ENCODE measurements at places on chromosomes 1 and 21.

DNA sequence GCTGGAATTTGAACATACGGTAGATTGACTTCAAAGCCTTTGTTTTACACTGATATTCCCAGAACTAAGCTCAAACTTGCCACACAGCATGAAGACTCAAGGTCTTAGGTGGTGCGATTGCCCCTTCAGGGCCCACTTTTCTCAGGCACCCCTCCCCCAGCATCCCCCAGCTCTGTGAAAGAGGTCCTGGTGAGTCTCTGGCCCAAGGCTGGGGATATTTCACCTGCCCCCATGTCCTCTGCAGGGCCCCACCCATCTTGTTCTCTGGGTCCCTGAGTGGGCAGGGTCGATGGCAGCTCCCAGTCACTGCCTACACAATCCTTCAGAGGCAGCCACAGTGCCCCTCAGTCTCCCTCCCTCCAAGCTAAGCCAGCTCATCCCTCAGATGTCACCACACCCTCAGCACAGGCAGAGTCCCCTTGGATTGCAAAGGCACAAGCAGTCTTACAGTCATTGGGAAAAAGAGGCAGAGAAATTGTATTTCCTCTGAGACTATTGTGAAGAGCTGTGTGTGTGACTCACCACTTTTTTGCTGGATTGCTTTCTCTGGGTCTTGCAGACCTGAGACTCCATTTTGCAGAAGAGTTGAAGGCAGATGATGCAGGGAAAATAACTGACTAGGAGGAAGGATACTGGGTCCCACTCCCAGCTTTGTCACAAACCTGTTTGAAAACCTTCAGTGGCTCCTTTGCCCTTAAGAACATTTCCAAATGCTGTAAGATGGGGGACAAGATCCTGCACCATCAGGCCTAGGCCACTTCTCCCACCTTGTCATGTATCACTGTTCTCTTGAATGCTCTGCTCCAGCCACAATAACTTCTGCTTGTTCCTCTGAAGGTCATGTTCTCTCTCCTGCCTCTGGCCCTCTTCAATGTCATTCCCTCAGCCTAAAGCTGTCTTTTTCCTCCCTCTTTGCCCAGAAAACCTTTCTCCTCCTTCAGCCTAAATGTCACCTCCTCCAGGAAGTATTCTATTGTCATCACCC, 119.1 kb upstream of the GRIK3 start:
- DNase-seq = no peak

GRCh38 chr1:182569939-182570610, 19.0 kb downstream of the RNASEL start:
- DNase-seq = no peak

GRCh38 chr1:156465747-156466365, 34.7 kb downstream of the MEF2D start:
- DNase-seq = no peak

DNA sequence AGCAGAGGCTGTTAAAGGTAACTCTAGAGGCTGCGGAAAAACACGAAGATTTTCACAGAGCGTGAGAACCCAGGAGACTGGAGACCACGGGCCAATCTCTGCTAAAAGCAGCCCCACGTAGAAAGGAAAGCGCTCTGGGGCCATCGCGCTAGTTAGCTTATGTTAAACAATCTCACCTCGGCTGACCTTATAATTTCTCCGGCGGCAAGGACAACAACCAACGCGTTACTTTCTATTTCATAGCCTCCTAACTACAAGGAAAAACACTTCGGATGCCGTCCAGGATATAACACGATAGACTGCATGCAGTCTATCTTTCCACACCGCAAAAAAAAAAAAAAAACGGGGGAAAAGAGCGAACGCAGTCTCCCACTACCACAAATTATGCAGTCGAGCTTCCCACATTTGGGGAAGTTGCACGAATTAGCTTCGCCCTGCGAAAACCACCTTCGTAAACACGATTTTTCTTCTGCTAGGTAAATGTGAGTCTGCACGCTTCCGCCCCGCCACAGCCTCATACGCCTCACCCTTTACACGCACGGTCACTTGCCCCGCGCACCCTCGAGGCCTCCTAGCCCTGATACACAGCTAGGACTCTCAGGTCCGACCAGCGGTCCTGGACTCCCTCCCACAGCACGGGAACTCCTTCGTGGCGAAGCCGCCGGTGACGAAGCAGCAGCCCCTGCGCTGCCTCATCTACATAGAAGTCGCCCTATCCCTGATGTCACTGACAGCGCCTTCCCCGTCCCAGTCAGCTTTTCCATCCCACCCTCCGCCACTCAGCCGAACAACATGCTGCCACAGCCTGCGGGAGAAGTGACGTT, 87.8 kb downstream of the PRKAB2 start:
- peak; percentile 79 for DNase-seq

DNA sequence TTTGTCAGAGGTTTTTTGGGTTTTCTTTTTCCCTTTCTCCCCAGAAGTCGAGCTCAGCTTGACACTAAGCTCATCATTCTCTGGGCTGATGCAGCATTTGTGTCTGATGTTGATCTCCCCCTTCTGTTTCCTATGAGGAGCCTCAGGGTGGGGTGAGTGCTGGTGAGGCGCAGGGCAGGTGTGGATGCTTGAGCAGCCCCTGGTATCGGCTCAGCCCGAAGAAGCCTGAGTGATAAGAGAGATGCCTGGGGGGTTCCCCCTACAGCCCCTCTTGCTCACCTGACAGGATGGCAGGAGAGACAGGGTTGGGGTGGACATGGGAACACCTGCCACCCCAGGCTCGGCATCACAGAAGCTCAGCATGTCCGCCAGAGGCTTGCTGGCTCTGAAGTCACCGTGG, 239.0 kb downstream of the RHOU start:
- no peak for DNase-seq

GRCh38 chr1:14733048-14733778, 134.7 kb downstream of the KAZN start:
- no peak for DNase-seq

GRCh38 chr1:176691251-176692228, 228.6 kb downstream of the PAPPA2 start:
- peak; percentile 40 for DNase-seq

DNA sequence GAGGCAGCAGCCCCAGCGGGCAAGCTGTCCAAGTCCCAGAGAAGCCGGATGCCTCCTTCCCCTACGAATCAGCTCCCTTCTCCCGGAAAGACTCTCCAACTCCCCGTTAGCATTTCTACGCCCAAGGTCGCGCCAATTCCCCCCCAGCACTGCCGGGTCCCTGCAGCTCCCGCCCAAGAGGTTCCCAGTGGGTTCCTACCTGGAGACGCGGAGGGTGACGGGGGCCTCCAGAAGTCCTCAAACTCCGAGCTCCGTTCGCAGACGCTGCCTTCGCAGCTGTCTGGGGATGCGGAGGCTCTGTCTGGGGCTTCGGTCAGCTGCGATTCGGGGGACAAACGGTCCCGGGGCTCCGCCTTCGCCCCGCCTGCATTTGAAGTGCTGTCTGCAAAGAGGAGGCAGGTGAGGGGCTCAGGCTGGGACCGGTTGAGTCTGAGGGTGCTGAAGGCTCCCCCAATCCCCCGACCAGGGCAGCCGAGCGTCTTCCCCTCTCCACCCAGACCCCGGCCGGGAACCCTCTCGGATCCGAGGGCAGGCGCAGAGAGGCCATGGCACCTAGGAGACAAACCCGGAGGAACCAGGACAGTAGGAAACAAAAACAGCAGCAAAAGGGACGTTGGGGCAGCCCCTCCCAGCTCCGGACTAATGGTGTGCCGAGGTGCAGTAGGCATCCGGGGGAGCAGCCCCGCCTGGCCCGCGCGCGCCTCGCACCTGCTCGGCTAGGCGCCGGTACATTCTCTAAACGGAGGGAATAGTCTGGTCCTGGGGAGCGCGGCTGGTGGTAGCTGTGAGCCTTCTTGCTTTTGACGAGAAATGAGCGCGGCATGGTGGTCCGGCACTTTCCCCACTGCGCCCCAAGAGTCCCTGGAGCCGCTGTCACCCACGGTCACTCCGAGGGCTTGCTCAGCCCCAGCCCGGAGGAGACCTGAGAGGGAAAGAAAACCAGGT, 3.8 kb downstream of the GFI1 start:
- DNase-seq = no peak

DNA sequence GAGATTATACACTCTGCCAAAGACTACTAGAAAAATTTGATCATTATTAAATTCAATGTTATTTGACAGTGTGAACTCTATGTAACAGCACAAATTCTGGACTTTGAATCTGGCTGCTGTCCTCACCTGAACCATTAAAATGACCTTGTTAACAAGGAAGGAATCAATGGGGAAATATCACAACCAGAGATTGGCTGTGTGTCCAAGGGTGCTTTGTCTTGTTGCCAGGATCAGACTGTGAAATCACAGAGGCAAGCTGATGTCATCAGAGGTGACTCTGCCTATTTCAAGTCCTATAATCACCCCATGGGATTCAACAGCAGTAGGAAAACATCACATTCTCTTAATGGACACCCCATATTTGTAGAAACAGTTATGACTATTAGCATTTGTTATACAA, 46.8 kb downstream of the ADAMTS5 start:
- DNase-seq = no peak

- DNase-seq = no peak
Measured at GRCh38 chr1:84253036-84253435, 48.5 kb upstream of the SAMD13 start.

DNA sequence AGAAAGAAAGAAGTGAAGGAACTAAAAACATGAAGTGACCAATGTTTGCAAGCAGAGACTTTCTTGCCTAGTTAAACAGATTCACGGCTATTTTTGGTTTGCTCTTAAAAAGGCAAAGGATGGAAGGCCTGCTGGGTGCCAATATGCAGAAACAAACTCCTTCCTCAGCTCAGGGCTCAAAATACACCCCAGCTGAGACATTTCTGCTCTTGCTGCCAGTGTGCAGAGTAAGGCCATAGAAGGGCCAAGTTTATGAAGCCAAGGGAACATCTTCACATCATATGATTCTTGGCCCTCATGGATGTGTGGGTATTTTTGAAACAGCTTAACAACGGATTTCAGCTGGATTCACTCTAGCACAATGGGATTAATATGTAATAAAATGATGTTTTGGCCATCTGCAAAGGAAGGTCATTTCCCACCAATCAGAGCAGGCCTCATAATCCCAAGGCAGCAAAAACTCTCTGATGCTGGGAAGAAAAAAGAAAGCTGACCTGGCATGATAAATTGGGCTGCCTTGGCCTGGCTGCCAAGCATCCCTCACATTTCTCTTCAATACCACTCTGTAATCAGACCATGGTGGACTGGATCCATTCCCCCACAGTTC, 70.7 kb downstream of the CAPZB start:
- DNase-seq = peak; percentile 51

DNA sequence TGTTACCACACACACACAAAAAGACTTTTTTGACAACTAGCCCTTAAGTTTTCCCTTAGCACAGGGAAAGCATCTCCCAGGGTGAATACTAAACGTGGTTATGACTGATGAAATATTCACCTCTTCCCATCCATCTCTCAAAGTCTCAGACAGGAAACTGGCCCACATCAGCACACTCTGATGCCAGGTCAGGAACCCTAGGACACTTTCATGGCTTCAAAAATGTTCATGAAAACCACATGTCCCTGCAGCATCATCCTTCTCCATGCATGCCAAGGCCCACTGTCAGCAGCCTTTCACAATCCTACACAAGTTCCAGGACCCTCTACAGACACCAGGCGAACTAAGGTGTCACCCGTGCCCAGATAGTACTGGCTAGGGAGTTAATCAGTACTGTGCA, 68.7 kb downstream of the DNTTIP2 start:
- DNase-seq = no peak

GRCh38 chr1:192516776-192517297, 58.7 kb upstream of the RGS1 start:
- DNase-seq = peak; percentile 21

DNA sequence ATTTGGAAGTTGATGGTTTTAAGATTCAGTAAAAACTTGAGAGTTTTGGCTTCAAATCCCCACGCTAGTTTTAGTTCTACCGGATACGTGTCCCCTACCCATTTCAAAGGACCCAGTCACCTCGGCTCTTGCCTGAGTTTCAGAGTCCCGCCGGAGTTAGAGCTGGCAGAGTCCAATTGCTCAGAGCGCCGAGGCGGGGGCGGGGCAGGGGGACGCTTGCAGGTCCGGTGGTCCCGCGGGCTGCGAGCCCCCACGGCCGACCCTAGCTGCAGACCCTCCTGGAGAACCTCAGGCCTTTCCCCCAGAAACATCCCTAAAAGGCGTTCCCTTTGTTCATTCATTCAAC, 765 bp upstream of the VPS45 start:
- DNase-seq = no peak

DNA sequence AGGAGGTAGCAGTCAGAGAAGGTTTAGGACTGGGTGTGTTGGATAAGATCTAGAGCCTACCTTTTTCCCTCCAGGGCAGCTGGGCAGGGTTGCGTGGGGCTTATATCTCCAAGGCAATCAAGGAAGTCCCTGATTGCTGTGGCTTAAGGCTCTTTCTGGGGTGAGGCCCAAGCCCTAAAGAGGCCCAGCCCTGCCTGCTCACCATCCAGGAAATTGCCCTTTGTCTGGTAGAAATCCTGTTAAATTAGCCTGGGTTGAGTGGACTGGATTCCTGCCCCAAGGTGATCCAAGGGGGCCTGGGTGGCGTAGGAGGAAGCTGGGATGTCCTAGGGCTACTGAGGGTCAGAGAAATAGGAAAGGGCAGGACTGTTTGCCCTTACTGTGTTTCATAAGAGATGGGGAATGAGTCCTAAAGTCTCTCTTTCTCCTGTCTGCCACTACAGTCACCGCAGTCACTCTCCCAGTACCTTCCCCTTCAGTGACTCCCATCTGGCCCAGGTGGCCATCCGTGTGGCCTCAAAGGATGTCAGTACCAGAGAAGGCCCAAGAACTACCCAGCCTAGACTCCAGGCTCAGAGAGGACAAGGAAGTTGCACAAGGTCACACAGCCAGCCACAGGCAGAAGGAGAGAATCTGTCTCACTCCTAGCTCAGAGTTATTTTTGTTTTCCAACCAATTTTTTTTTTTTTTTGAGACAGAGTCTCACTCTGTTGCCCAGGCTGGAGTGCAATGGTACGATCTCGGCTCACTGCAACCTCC, 25.8 kb downstream of the MFSD2A start:
- no peak for DNase-seq

DNA sequence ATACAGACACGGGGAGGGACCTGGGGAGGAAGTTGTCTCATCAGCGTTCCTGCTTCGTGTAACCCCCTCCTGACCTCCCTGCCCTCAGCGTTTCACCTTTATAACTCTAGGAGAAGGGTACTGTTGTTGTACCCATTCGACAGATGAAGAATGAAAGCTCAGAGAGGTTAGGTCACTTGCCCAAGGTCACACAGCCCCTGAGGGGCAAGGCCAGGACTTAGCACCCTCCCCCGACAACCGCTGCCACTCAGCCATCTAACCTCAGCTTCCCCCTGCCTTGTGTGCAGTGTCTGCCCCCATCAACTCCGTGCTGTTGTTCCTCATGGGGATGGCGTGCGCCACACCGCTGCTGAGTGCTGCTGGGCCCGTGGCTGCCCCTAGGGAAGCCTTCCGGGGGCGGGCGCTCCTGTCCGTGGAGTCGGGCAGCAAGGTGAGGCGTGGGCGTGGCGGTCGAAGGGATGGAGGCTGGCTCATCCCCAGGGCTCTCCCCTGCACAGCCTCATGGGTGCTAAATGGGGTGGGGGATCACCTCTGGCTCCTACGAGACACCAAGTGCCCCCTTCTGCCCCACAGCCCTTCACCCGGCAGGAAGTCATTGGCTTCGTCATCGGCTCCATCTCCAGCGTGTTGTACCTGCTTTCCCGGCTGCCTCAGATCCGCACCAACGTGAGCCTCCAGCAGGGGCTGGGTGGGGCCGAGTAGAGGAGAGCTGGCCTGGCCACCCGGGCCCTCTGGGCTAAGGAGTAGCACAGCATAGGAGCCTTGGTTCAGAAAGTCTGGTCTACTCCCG, 14.0 kb downstream of the SLC66A1 start:
- no peak for DNase-seq

Measured in testis (tissue), 5 donors.